ENCODE measurements at places on chromosomes 6 and 20.
A peak's percentile ranks its signal among the peaks of the same experiment; 100 is the strongest.

GRCh38 chr20:17530716-17531664, at the start of gene BFSP1:
Gene BFSP1 (minus strand): TSS chr20:17531379. CDS start chr20:17531329, 50 bp downstream.
- peak; percentile 13 for DNase-seq

- no peak for DNase-seq
These were observed 7.5 kb upstream of the PHACTR1 start for GRCh38 chr6:12709116-12709515.

DNA sequence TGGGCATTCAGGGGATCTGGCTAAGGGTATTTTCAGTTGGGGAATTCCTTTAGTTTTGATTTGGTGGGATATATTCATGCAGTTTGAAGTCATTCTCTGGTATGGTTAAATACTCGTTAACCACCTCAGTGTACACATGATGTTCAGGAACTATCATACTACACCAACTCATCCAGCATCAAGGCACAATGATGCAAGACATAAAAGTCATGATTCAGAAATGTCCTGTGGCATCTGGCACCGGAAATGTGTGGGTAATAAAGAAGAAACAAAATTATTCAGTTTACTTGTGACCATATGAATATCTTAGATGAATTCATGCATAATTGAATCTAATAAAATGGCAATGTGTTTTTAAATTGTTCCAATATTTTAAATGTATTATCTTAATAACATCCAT, 129.0 kb upstream of the BMP5 start:
- DNase-seq, result no peak

GRCh38 chr6:165854061-165854862, 191.2 kb upstream of the PDE10A start:
- DNase-seq, result no peak

- DNase-seq, result no peak
These were observed 678.6 kb upstream of the CITED2 start for GRCh38 chr6:140052736-140053729.

DNA sequence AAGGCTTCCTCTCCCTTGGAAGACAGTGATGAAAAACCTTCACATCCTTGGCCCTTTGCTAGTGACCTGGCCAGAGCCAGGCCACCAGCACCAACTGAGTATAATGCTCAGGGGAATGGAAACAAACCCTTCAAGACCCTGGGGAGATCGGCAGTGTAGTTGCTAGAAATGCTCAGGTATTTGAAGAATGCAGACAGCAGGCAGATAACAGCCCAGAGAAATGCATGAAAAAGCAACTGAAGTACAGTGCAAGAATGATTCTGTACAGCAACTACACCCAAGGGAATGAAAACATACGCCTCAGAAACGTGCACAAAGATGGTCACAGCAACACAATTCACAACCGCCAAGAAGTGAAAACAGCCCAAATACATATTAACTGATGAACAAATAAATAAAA, 41.1 kb downstream of the PPP1R3G start:
- DNase-seq, result no peak

DNA sequence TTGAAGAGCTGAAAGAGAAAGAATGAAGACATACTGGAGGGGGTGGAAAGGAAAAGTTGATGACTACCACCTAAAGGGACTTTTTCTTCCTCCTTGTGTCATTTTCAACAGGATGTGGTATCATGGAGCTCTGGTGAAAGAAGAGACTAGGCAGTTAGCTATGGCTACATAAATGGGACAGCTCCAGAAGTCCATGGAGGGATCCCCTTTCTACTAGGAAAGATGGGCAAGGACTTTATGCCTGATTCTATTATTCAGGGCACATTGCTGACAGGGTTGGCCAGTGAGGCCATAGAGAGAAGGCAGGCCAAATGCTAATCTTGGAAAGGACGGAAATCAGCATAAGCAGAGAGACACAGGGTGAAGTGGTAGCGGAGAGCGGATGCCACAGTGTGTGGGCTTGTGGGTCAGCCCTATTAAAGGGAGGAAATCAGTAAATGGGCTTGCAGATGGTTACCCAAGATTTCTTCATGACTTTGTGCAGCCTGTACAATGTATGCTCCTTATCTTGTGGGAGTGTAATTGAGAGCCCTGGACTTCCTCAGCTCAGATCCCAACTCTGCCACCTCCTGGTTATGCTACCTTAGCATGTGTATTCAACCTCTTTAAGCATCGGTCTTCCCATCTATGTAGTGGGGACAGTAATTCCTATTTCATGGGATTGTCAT, 77.4 kb upstream of the TMEM170B start:
- DNase-seq, result no peak

DNA sequence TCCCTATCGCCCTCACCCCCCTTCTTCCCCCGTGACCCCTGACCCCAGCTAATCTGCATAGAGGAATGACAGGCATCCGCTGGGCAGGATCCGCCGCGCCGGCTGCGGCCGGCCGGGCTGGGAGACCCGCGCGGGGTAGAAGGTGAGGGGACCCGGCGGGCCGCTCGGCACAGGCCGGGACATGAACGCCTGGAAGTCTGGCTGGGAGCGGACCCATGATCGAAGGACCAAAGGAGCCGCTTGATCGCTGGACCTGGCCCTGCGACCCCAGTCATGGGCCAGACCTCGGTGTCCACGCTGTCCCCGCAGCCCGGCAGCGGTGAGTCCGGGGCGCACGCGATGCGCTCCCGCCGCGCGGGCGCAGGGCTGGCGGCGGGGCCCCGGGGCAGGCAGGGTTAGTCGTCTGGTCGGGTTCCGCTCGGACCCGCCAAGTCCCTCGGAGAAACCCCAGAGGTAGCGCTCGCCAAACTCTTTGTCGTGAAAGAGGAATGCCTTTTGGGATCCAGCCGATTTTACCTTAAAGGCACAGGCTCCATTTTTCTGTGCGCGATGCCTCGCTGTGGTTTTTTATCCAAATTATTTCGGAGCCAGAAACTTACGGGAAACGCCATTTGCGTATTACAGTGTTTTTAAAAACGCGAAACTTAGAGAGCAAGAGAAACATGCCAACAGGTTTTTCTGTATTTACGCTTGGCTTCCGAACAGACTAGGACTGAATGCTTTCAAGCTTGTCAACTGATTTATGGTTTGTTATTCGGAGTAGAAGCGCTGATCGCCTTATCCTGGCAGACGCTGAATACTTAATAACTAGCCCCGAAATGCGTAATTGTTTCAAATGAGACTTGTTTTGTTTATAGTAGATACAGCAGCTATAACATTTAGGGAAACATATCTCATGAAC, at the start of gene PHACTR2:
PHACTR2 (plus strand) TSS at position 75 of the 901 bp plus-strand sequence; CDS start at position 274, 199 bp downstream.
- DNase-seq, result no peak

DNA sequence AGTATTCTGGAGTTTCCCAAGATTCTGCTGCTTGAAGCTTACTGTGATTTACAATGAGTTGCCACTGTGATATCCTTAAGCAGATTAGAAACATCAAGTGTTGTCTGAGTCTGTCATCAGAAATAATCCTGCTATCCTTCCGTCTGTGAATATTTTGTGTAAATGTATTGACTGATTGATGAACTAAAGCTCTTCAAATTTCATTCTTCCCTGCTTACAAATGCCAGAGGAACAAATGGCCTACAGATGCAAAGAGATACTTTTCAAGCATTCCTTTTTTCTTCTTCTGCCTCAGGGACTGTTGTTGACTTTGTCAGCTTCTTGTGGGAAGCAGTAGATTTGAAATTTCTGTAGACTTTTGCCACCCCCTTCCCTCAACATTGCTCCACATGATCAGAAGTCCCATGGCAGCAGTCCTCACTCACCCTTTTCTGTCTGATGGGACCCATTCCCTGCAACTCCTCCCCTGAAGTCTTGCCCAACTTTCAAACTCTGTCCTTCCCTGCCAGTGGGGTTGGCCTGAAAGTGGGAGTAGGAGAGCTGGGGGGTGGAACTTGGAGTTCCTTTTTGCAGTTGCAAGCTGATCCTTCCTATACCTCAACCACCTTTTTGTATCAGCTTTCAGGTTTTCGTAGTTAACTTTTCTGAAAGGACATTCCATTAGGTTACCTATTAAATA, 38.5 kb upstream of the MLIP start:
- DNase-seq, result no peak
